ENCODE measurements at places on chromosomes 16 and 17.

DNA sequence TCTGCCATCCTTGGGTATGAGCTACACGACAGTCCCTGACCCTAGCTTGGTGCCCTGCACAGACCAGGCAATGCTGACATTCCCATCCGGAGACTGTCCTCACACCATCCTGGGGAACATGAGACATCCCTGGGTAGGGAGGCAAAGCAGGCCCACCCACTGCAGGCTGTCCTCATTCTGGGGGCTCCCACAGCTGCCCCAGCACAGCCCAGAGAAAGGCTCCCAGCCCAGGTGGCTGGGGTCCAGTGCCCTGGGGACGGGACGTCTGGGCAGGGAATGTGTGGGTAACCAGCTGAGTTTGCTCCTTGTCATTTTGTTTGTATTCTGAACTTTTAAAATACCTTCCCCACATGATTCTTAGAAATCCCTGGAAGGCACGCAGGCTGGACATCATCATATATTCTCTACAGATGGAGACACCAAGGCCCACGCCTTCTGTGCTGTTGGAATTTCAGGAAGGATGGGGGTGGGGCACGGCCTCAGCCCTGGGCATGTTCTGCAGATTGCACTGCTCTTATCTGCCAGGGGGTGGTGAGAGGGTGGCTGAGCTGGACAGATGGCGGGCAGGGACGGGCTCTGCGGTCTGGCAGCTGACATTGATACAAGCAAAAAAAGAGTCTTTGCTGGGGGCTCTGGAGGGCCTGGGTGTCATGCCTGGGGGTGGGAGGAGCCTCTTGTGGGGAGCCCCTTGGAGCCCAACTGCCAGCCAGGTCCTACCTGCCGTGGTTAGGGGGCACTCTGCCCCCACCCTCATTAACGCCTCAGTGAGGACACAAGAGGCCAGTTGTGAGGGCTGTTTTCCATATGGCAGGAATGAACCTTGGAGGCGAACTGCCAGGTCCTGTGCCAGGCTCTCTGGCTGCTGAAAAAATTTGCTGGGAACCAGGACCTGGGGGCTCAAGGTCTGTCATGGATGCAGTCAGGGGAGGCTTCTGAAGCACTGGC is 28.4 kb downstream of the LRRC75A start:
- DNase-seq, result no peak

GRCh38 chr17:51132964-51133319 is 12.3 kb upstream of the SPAG9 start:
- no peak for DNase-seq

DNA sequence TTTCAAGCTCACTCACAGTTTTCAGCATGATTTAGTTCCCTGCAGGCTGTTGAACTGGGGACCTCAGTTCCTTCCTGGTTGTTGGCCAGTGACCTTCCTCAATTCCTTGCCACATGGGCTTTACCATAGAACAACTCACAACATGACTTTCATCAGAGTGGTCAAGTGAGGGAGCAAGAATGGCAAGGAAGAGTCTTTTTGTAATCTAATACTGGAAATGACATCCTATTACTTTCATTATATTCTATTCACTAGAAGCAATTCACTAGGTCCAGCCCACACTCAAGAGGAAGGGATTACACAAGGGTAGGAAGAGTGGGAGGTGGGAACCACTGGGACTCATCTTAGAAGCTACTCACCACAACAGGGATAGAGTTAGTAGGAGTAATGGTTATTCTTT is 57.6 kb downstream of the SYT17 start:
- no peak for DNase-seq

DNA sequence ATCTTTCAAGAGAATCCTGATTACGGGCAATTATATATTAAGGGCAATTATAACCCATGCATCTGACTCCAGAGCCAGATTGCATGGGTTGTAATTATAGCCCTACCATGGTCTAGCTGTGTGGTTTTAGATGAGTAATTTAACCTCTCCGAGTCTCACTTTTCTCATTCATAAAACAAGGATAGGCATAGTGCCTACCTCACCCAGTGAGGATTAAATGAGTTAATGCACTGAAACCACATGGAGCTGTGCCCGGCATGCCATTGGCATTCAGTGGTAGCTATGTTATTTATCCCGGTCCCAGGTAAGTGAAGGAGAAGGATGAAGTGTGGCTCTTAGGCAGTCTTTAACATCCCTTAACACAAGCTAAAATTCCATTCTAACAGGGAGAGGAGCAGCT is 6.3 kb downstream of the SNX20 start:
- no peak for DNase-seq

- no peak for DNase-seq
Observed at GRCh38 chr17:8231701-8232100, 16.2 kb downstream of the CTC1 start.

Measured in retinal pigment epithelial cell (primary cell).